ENCODE measurements at places on chromosomes 7 and 10. TPM values are rescaled to one million over a fixed set of nuclear protein-coding genes. Genes with fewer than 3 reads are reported as not detected.

Gene IGF2BP3
- total RNA-seq = 2.7 TPM

Gene SMKR1
- 6.1 TPM for total RNA-seq

- DNase-seq = no peak
These were observed 45.3 kb upstream of the EGR2 start for GRCh38 chr10:62861507-62861906.

Gene RBM20
- total RNA-seq = not detected

DNA sequence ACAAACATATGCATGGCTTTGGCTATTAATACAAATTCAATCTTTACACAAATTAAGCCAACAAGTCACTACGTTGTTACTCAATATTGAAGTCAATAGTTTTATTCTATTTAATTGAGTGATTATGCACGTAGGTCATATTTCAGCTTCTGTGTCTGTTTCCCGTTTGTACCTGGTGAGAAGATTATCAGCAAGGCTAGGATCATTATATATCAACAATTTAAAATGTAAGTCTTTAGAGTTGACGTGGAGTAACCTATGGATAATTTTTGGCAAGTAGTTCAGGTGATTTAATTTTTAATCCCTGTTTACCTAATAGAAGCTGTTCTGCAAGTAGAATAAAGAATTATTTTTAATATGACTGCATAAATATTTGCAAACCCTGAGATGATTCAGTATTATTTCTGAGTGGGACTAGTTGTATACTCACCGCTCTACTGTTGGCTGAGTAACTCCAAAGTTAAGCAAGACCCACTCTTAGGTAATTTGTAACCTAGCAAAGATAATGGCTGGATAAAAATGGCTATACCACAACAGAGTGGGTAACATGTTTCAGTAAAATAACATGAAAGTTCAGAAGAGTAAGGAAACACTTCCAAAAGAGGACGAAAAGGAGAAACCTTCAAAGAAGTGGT, 161.0 kb downstream of the HGF start:
- no peak for DNase-seq

Gene THNSL1
- total RNA-seq = 4.2 TPM
